ENCODE measurements at places on chromosomes 13 and 19. TPM values are rescaled to one million over a fixed set of nuclear protein-coding genes. Genes with fewer than 3 reads are reported as not detected.

GRCh38 chr19:5976768-5977167, 1.2 kb downstream of the RANBP3 start:
- DNase-seq = no peak

DNA sequence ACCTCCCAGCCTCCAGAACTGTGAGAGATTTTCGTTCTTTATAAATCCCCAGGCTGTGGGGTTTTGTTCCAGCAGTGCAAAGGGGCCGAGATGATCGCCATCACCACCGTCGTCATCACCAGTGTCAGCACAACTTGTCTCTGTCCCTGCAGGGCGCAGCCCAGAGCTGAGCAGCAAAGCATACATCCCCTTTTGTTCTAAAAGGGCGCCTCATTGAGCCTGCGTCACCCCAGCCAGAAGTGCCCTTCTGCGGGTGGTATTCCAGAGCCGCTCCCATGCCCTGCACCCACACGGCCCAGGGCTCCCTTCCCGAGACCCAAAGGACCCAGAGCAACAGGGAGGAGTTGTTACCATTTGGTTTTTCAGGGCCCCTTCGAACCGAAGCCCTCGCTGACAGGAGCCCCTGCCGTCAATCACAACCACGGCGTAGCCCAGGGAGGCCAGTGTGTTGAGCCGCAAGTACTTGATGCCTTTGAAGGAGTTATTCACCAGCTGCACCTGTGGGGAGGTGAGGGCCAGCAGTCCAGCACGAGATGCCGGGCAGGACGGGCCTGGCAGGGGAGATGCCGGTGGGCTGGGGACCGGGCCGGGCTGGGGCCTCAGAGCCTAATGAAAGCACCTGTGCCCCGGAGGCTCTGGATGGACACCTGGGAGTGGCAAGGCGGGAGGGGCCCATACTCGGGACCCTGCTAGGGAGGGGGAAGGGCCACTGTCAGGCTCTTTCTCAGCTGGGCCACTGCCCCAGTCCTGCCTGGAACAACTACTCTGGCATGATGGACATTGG, 14.4 kb upstream of the MYDGF start:
- DNase-seq = no peak

CILP2 gene
- 0.63 TPM for total RNA-seq

DNA sequence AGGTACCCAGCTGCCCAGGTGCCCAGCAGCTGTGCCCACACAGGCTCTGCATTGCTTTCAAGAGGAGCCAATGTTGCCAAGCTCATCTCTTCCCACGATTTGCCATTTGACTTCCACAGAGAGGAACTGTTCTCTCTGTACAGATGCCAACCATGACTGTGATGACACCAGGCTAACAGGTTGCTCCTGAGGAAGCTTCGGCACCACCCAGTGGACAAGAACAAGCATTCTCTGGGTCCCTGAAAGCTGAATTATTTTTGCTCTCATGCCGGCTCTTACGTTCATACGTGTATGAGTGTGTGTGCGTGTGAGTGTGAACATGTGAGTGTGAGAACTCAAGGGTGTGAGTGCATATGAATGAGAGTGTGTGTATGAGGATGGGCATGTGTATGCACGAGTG, 535.2 kb downstream of the LIG4 start:
- no peak for DNase-seq

ZIK1 gene
- 6.8 TPM for total RNA-seq

- DNase-seq = no peak
These were observed 209.0 kb downstream of the GPC6 start for GRCh38 chr13:93435651-93436050.

DNA sequence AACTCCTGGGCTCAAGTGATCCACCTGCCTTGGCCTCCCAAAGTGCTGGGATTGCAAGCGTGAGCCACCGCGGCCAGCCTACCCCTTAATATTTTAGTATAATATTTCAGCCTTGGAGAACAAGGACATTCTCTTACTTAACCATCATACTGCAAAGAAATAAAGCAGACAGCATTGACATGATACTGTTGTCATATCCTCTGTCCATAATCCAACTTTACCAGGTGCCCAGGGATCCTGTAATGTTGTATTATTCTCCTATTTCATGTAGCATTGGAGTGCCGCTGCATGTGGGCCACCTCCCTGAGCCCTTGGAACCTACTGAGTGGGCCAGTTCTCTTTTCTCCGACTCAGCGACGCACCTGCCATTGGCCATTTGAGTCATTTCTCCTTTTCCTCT, 21.4 kb upstream of the EHD2 start:
- DNase-seq = no peak
